ENCODE measurements at places on chromosomes 1 and 21.

DNA sequence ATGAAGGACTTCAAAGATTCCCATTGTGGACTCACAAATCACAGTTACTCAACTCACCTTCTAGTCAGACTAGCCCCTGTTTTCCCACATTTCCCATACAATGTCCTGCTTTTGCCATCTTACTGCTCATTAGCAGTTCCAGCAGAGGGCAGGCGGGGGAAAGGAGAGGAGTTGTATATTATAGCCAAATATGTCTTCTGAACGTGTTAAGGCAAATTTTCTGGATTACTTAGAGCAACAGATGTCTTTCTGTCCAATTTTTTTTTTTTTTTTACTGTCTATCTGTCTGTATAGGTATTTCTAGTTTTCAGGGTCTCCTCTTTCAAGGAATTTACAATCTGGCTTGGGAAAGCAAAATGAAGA is 29.9 kb upstream of the DDAH1 start:
- no peak for DNase-seq

DNA sequence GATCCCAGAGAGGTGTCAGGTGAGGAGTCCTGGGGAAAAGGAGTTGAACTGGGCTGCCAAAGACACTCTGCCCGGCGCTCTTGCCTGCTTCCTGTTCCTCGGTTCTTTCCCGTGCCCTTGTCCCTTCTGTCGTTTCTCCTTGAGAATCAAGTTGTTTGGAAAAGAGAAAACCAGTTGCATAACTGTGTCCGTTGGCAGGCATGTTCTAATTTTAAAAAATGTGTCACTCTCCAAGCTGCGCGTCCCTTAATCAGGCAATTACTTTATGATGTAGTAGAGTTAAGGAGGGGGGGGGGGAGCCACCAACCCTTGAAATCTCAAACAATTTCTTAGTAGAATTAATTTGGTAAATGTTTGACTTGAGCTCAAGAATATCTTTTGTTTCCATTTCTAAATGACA is 105.9 kb upstream of the IGSF21 start:
- DNase-seq, result no peak

DNA sequence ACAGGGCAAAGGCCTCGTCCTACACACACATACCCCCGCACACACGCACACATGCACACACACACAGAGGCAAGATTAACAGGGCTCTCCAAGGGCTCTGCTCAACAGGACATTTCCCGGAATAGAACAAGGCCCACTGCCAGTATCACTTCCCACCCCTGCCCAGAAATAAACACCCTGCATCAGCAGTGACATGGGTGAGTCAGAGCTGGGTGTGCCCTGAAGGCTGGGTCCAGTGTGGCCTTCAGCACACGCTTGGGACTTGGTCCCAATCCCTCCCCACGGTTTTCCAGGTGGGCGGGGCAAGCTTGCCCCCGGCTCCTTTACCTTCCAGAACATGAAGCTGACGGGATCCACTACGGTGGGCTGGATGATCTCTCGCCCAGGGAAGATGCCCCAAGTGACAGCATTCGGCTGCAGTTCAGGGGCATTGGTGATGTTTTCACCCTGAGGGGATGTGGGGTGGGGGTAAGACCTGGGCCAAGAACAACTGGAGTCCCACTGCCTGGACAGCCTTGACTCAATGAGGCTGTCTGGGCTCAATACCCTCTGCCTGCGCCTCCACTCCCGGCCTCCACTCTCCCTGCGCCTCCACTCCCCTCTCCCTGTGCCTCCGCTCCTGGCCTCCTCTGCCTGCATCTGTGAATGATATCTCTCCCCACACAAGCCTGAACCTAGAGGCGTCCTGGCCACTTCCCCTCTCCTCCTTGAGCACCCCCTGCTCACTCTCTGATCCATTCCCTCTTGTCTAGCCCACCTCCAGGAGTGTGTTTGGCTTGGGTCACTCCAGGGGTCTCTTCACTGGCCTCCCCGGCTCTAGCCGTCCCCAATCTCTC is 14.7 kb downstream of the MTHFR start:
- peak; percentile 97 for DNase-seq

GRCh38 chr21:41836166-41837015 is 42.8 kb downstream of the PRDM15 start:
- DNase-seq, result no peak

GRCh38 chr21:16588433-16588860 is 858.7 kb downstream of the USP25 start:
- no peak for DNase-seq

GRCh38 chr1:22641906-22642636 is 1.4 kb upstream of the C1QC start:
- peak; percentile 83 for DNase-seq
